ENCODE measurements at places on chromosomes 7 and 10. TPM values are rescaled to one million over a fixed set of nuclear protein-coding genes. Genes with fewer than 3 reads are reported as not detected.

GRCh38 chr10:131320860-131321604 is 9.5 kb upstream of the TCERG1L start:
- no peak for DNase-seq

GRCh38 chr7:80918909-80919721 is at the start of gene SEMA3C:
Gene SEMA3C (minus strand): TSS chr7:80919051. CDS start chr7:80916781, 2,270 bp downstream.
- peak; percentile 94 for DNase-seq

GRCh38 chr7:143322760-143323633 is 7.1 kb downstream of the CLCN1 start:
- DNase-seq = no peak

- DNase-seq = no peak
These were observed 219.1 kb upstream of the MKI67 start for GRCh38 chr10:128345353-128345752.

The ELMO1 gene
- 2.3 TPM for polyA plus RNA-seq
